ENCODE measurements at places on chromosomes 11 and 22. TPM values are rescaled to one million over a fixed set of nuclear protein-coding genes. Genes with fewer than 3 reads are reported as not detected.

- peak; percentile 80 for DNase-seq
Observed at GRCh38 chr11:67664696-67665540, 9.5 kb downstream of the ALDH3B2 start.

GRCh38 chr22:46695346-46696228 is 42.5 kb downstream of the CERK start:
- peak; percentile 58 for DNase-seq

GRCh38 chr11:297586-298405 is 1.5 kb downstream of the IFITM5 start:
- DNase-seq = peak; percentile 89

DNA sequence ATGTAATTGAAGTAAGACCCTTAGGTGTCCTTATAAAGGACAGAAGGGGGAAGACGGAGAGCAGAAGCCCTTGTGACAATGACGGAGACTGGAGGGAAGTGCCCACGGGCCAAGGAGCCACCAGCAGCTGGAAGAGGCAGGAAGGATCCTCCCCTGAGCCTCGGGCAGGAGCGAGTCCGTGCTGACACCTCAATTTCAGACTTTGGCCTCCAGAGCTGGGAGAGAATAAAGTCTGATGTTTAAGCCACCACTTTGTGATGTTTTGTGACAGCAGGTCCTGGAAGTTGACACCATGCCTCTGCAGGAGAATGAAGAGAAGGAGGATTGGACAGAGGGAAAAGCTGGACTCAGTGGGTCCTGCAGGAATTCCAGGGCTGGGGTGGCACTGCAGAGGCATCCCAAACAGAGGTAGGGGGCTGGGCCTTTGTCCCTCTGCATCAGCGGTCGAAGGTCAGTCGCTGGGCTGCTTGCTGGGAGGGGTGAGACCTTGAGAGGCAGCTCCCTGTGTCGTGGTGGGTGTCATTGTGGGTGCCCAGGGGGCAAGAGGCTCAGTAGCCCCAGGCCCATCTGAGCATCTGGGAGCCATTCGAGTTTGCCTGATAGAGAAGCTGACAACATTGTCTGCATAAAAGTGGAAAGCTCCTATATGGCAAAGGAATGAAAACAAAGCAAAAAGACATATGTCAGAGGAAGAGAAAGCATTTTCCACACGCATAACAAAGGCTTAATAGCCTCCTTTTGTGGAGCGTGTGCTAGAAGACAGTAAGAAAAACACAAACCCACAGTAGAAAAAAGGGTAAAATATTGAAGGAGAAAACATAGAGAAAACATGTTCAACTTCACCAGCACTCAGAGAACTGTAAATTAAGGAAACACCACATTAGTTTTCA is 68.8 kb downstream of the RTL6 start:
- peak; percentile 48 for DNase-seq

DNA sequence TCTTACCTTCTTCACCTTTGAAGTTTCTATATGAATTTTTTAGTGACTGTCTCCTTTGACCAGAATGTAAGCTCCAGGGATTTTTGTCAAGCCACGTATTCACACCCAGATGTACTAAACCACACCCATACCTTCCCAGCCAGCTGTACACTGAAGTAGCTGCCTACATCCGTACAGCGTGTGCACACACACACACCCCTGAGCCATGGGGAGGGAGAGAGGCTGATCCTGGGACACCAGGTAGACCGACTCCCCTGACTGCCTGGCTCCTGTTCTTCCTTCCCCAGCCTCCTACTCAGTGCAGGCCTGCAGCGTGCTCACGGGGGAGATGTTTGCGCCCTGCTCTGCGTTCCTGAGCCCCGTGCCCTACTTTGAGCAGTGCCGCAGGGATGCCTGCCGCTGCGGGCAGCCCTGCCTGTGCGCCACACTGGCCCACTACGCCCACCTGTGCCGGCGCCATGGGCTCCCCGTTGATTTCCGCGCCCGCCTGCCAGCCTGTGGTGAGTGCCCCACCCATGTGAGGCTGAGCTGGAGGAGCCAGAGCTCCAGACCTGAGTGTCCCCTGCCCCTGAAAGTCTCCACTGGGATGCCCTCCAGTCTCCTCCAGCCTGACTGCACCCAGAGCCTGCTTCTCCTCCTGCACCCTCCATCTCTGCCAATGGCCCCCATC is 25.9 kb downstream of the OTOG start:
- DNase-seq = peak; percentile 53

DNA sequence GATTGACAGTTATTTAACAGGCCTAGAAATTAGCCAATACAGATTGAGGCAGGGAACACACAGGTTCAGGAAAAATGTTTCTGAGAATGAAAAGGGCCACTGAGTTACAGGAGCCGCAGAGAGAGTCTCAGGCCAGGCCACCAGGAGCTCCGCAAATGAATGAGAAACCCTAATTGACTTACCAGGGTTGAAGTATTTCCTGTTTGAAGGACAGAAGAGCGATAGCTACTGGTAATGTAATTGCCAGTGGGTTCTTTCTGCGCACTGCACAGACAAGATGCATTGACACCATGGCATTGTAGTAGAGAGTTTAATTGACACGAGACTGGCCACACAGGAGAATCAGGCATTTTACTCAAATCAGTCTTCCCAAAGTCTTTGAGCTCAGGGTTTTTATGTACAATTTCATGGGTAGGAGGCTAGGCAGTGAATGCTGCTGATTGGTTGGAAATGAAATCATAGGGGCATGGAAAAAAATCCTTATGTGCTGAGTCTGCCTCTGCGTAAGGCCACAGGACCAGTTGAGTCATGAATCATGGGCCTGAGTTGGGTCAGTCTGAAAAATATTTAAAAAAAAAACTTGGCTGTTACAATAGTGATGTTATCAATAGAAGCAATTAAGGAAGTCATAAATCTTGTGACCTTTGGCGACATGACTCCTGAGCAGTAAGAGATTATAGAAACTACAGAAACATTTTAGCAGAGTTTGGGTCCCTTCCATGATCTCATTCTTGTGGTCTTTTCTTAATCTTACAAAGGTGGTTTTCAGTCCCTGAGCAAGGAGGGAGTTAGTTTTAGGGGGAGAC is 203.8 kb downstream of the CASP12 start:
- no peak for DNase-seq

DNA sequence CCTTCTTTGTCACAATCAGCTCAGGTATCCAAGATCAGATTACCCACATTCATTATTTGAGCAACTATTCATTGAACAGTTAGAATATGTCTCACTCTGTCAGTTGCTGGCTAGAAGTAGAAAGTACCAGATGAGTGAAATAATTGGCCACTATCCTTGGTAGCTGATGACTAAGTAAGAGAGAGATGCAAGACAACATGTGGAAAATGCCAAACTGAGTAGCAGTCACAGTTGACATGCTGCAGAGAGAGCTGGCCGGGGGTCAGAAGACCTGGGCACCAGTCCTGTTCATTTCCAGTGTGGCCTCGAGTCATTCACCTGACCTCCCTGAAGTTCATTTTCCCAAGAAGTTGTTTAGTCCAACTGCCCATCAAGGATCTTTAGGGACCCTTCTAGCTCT is 22.5 kb upstream of the SMIM35 start:
- no peak for DNase-seq

DNA sequence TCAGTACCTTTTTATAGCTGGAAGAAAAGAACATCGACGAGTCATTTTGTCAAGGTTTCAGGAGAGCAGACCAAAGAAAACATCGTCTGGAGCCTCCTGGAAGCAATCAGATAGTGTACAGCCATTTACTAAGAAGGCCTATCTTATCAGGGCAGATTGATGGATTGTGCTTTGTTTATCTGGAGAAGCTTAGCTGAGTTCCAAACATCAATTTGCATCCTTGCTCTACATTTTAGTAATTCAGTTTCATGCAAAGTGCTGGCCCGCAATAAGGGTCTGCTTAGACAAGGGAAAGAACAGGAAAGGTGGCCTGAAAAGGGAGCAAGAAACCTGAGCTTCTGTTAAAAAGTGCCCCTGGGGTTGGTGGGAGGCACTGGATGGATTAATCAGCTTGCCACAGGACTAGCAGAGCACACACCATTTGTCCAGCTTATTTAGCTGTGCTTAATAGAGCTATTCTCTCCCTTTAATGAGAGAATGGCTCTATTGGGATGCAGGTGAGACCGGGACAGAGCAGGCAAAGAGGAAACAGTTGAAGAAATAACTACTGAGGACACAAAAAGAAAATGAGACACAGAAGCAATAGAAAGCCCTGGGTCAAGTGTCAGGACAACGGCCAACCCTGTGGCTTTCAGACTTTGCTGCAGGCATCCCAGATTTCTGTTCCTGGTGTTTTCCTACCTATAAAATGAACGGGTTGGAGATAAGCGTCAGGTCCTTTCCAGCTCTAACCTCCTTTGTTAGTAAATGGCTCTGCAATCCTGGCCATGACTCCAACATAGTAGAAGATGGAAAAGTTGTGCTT is 122.1 kb upstream of the TTC12 start:
- peak; percentile 8 for DNase-seq

- DNase-seq = peak; percentile 93
Observed at GRCh38 chr22:30763815-30764673, 69.4 kb downstream of the OSBP2 start.

DNA sequence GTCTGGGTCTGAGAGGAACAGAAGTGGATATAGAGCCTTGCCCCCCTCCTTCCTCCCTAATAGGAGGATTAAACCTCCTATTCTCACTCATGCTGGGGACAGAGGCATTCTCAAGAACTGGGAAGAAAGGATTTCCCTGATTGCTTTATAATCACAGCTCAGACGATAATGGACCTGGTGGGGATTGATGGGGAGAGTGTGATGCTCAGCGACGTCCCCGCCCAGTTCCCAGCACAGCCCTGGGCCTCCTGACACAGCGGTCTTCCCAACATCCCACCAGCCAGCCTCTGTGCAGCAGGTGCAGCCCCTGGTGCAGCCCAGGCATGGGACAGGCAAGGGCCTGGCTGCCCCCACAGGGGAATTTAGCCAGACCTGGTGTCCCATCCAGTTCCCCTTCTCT is 28.4 kb downstream of the TRIM29 start:
- peak; percentile 71 for DNase-seq

DNA sequence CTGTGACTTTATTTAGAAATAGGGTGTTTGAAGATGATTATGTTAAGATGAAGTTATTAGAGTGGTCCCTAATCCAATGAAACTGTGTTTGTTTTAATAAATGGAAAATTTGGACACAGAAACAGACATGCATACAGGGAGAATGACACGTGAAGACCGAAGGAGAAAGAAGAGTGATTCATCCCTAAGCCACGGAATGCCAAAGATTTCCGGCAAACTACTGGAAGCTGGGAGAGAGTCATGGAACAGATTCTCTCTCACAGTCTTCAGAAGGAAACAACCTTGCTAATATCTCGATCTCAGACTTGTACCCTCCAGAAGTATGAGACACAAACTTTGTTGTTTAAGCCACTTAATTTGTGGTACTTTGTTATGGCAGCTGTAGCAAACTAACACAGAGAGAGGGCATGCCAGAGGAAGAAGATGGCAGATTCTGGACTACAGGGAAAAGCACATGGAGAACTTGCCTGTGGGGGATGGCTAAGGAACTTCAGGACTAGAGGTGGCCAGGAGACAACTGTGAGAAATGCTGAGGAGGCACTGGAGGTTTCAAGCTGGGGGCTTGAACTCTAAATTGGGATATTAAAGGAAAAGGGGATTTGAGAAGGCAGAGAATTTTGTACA is 733.5 kb upstream of the CCDC90B start:
- DNase-seq = no peak

GRCh38 chr22:39574779-39575551 is 4.4 kb downstream of the CACNA1I start:
- peak; percentile 99 for DNase-seq

GRCh38 chr11:20289732-20290131 is 73.8 kb upstream of the HTATIP2 start:
- no peak for DNase-seq

- peak; percentile 58 for DNase-seq
Observed at GRCh38 chr11:12724301-12725054, 50.3 kb downstream of the TEAD1 start.

DNA sequence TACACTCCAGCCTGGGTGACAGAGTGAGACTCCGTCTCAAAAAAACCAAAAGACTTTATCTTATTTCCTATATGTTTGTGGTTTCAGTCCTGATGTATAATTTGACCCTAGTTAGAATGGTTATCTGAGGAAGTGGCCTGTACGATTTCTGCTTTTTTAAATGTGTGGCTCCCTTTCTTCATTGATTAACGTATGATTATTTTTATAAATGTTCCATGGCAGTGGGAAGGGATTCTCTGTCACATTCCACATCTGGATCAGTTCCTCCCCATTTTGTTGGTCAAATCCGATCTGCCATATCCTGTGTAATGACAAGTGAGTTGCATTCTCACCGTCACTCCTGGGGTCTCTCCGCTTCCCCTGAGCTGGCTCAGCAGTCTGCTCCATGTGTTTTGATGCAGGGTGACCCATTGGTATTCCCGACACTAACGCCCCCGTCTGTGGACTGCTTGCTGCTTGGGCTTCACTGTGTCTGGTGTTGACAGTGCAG is 20.3 kb downstream of the NEAT1 start:
- DNase-seq = no peak

GRCh38 chr22:39515266-39516050 is 4.9 kb upstream of the ATF4 start:
- DNase-seq = peak; percentile 92

- no peak for DNase-seq
Observed at GRCh38 chr11:7473717-7474116, 11.6 kb upstream of the OLFML1 start.

GRCh38 chr22:47111626-47112581 is 349.5 kb downstream of the TBC1D22A start:
- DNase-seq = peak; percentile 79

- DNase-seq = peak; percentile 85
Observed at GRCh38 chr22:17726006-17726927, 48.0 kb downstream of the BID start.

- DNase-seq = peak; percentile 78
Observed at GRCh38 chr11:115503083-115503885, 931 bp downstream of the CADM1 start.

Gene C22orf42
- not detected for total RNA-seq

Gene SPON1
- 0.72 TPM for total RNA-seq

Gene CSKMT
- total RNA-seq = 6.2 TPM

Gene GVQW3
- total RNA-seq = 2.9 TPM

Gene PRR33
- total RNA-seq = not detected

Gene ZNF280B
- total RNA-seq = 1.5 TPM

Gene INS
- not detected for total RNA-seq

Gene KCTD14
- 0.29 TPM for total RNA-seq

Gene CCDC73
- total RNA-seq = not detected

Gene OR52R1
- not detected for total RNA-seq

Gene PLAAT4
- total RNA-seq = 26.1 TPM

All from osteoblast (primary cell).